Colonic mucosa (tissue), 4 donors: ENCODE measurements at places on chromosomes 16 and 17.

DNA sequence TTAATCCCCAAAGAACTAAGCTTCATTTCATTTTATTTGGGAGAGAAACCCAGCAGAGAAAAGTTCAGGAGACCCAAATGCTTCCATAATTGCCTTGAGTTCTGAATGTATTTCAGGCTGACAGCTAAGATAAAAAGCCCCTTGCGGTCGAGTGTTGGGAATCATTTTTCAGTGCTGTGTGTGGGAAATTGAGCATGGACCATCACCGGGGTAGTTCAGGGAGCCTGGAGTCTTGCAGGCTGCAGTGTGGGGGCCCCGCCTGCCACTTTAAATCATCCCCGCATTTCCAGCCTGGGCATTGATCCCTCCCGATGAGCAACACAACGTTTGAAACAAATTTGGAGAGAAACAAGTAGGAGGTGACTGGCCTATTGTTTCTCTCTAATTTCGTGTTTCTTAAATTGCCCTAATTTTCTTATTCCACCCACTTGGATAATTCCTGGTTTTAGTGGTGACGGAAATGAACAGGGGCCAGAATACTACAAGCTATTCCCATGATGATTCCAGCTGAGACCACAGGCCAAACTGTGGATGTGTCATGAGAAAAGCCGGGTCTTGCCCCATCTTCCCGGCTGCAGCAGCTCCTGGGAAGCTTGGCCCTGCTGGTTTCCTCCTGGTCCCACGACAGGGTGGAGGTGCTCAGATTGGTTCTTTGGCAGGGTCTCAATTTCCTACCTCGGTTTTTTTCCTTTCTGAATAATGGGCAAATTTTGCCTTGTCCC lies 75.1 kb downstream of the FOXL1 start:
- DNase-seq, result no peak

DNA sequence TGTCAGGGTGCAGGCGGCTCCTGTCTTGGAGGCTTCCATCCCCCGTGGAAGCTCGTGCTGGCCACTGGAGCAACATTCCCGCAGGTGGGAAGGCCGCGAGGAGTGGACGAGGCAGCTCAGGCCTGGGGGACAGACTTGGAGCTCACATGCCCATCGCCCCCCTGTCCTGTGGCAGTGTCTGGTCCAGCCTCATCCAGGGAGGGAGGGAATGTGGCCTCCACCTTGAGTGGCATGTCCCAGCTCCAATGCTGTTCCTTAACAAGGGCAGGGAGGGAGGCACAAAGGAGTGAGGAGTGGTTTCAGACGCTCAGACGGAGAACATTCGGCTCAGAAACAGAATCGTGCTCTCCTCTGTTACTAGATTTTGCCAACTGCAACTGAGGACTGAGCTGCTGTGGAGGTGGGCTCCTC lies 159.4 kb upstream of the CHMP6 start:
- peak; percentile 38 for DNase-seq

GRCh38 chr17:43994272-43995149 lies 9.9 kb upstream of the NAGS start:
- DNase-seq, result peak; percentile 60

- DNase-seq, result no peak
These were observed 57.2 kb downstream of the NACA2 start for GRCh38 chr17:61533797-61534196.

- DNase-seq, result no peak
These were observed 1.6 kb downstream of the HS3ST6 start for GRCh38 chr16:1916640-1916990.

- DNase-seq, result no peak
These were observed 17.8 kb upstream of the SLC6A4 start for GRCh38 chr17:30253312-30253711.

DNA sequence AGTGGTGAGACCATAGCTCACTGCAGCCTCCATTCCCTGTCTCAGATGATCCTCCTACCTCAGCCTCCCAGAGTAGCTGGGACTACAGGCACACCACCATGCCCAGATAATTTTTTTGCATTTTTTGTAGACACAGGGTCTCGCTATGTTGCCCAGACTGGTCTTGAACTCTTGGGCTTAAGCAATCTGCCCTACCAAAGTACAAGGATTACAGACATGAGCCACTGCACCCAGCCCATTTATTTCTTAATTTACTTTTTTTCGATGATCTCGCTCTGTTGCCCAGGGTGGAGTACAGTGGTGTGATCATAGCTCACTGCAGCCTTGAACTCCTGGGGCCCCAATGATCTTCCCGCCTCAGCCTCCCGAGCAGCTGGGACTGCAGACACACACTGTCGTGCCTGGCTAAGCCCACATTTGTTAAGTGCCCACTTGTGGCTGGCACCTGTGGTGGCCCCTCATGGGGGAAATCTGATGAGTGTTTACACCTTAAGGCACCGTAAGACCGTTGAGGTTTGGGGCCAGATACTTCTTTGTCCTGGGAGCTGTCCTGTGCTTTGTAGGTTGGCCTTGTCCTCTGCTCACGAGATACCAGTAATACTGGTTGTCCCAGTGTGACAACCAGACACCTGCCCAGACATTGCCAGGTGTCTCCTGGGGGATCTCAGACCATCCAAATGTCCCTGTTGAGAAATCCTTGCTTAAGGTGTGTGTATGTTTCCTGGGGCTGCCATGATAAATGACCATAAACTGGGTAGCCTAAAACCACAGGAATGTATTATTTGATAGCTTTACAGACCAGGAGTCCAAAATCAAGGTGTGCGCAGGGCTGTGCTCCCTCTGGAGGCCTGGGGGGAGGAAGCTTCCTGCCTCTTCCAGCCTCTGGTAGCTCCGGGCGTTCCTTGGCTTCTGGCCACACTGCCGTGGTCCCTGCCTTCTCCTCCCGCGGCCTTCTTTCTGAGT lies 141.4 kb upstream of the GSE1 start:
- peak; percentile 71 for DNase-seq

- peak; percentile 34 for DNase-seq
These were observed 8.1 kb downstream of the ZP2 start for GRCh38 chr16:21203155-21203797.

- DNase-seq, result peak; percentile 80
These were observed 41.5 kb downstream of the CD300LF start for GRCh38 chr17:74671031-74671771.

DNA sequence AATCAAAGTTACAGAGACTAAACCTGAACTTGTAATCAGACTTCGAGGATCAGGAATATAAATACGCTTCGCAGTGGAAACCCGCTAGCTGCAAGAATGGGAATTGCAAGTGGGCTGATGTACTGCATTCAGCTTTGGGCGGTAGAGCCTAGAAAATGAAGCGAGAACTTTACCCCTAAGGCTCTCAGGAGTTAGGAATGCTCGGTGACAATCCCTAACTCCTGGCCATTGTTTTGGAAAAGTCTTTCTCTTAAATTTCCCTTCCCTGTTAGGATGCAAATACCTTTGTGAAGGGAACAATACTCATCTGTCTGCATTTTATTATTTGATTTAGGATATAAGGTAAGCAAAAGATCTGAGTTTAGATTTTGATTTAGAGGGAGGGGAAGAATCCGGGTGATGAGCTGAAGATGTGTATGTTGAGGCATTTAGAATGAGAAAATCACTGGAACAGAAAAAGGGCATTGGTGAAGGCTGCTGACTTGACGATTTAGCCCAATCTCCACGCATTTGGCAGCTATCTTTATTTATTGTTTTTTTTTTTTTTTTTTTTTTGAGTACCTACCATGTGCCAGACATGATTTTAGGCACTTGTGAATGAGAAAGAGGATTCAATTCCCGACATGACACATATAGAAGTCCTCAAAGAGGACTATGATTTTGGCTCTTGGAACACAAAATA lies 2.2 kb upstream of the TOX3 start:
- DNase-seq, result no peak

DNA sequence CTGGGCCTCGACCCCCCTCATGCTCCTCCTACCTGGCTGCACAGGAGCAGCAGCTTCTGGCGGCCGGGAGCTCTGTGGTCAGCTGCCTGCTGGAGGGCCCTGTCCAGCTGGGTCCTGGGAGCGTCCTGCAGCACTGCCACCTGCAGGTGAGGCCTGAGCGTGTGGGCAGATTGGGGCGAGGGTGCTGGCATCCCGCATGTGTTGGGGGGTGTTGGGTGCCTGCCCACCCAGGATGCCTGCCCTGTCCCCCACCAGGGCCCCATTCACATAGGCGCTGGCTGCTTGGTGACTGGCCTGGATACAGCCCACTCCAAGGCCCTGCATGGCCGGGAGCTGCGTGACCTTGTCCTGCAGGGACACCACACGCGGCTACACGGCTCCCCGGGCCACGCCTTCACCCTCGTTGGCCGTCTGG lies 16.5 kb downstream of the FCSK start:
- DNase-seq, result no peak

GRCh38 chr16:69114346-69114975 lies 9.0 kb downstream of the HAS3 start:
- no peak for DNase-seq

GRCh38 chr16:3095869-3096268 lies 3.2 kb downstream of the ZSCAN10 start:
- DNase-seq, result no peak

GRCh38 chr17:76904116-76904515 lies 35.9 kb downstream of the MGAT5B start:
- DNase-seq, result no peak

- peak; percentile 99 for DNase-seq
These were observed at the start of gene TMEM231 for GRCh38 chr16:75555707-75556430. Gene TMEM231 (minus strand): TSS chr16:75556252. CDS start chr16:75556209, 43 bp downstream.

GRCh38 chr16:35745821-35746248 lies 2286.4 kb downstream of the TP53TG3F start:
- DNase-seq, result no peak

DNA sequence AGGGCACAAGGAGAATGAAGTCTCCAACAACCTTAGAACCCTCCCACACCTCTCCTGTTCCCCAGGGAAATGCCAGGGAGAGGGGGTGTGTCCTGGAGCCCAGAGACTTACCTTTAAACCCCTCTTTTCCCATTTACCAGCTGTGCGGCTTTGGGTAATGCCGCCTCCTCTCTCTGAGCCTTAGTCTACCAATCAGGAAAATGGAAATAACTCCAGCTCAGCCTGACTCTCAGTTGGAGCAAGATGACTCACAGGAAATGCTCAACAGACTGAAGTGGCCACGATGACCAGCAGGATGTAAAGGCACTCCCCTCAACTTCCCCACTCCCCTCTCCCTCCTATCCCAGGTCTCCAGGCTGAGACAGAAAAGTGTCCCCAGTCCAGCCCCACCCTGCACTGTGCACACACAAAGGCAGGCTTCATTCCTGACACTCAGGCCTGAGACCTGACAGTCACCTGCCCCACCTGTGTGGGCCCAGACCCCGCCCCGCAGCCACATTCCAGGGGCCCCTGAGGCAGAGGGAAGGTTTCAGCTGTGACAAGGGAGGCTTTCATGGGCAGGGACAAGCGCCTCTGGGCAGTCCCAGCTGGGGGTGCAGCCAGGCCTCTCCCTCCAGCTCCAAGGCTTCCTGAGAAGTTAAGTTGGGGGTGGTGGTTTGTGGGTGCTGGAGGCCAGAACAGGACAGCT lies 3.0 kb upstream of the KRT15 start:
- peak; percentile 87 for DNase-seq

DNA sequence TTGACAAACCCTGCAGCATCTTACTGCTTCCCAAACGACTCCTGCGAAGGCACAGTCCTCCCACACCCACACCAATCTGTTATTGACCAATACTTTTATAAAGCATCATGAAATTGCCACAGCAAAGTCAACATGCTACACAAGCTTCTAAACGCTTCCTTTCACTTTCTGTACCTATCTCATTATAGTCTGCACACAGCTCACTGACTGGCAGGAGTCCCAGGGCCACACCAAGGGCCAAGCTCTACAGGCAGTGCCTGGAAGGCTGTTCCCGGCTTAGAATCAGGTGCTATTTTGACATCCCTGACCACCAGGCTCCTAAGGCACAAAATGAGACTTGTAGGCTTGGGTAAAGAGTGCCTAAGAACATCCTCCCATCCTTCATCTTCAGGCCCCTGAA lies 39.5 kb downstream of the USP7 start:
- DNase-seq, result peak; percentile 81

DNA sequence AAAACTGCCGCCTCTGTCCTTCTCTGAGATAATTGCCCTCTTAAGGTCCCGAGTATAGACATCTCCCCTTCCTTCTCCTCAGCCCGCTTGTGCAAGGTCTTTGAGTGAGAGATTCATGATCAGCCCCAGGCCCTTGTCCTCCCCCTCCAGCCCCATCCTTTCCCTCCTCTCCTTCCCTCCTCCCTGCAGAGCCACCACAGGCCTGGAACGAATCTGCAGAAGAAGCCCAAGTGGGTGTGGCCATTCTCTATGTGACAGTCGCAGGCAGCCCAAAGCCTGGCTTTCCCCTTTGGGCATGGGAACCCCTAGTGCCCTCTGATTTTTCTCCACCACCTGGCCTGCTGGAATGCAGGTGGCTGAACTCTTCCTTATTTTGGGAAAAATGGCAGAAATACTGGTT lies 7.2 kb upstream of the NDRG4 start:
- no peak for DNase-seq

DNA sequence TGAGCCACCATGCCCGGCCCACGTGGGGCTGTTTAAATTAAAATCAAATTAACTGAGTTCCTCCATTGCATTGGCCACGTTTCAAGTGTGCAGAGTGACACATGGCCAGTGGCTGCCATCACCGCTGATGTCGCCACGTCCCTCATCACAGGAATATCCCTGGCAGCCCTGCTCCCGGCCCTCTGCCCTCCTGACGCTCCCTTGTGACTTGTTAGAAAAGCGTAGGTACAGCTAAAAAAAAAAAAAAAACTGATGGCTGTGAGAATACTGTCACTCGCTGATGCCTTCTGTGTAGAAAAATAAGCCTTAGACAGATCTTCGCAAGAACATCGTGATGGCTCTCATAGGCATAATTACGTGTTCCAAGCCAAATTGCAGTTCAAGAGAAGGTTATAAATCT lies 21.7 kb downstream of the CARHSP1 start:
- no peak for DNase-seq

GRCh38 chr17:77391668-77392375 lies 251.1 kb downstream of the SEC14L1 start:
- DNase-seq, result peak; percentile 65

DNA sequence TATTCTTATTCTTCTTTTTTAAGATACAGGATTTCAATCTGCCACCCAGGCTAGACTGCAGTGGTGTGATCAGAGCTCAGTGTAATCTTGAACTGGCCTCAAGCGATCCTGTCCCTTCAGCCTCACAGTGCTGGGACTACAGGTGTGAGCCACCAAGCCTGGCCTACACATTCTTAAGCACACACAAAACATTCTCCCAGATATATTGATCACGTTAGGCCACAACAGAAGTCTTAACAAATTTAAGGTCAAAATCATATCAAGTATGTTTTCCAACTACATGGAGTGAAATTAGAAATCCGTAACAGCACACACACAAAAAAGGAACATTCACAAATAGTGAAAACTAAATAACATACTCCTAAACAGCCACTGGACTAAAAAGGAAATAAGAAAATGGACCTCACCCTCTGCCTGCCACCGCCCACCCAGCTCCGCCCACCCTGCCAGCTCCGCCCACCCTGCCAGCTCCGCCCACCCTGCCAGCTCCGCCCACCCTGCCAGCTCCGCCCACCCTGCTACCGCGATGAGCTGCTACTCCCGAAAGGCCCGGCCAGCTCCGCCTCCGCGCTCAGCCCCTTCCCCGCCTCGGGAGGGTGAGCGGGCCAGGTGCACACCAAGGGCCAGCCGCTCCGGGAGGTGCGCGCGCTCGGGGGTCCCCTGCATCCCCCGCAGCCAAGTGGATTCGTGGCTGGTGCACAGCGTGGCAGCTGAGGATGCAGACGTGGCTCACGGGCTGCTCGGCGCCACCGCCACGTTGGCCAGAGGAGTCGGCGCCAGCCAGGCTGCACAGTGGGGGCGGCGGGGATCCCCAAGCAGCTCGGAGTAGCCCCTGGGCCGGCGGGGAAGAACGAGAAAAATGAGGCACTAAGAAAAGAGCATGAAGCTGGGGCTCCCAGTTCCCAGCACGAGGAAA lies 41.2 kb downstream of the C16orf87 start:
- peak; percentile 90 for DNase-seq
